ENCODE measurements at places on chromosomes 11 and 22. TPM values are rescaled to one million over a fixed set of nuclear protein-coding genes. Genes with fewer than 3 reads are reported as not detected.
A peak's percentile ranks its signal among the peaks of the same experiment; 100 is the strongest.

PGA4 gene
- 0.44 TPM for polyA plus RNA-seq

RAB30 gene
- 13.9 TPM for polyA plus RNA-seq

DNA sequence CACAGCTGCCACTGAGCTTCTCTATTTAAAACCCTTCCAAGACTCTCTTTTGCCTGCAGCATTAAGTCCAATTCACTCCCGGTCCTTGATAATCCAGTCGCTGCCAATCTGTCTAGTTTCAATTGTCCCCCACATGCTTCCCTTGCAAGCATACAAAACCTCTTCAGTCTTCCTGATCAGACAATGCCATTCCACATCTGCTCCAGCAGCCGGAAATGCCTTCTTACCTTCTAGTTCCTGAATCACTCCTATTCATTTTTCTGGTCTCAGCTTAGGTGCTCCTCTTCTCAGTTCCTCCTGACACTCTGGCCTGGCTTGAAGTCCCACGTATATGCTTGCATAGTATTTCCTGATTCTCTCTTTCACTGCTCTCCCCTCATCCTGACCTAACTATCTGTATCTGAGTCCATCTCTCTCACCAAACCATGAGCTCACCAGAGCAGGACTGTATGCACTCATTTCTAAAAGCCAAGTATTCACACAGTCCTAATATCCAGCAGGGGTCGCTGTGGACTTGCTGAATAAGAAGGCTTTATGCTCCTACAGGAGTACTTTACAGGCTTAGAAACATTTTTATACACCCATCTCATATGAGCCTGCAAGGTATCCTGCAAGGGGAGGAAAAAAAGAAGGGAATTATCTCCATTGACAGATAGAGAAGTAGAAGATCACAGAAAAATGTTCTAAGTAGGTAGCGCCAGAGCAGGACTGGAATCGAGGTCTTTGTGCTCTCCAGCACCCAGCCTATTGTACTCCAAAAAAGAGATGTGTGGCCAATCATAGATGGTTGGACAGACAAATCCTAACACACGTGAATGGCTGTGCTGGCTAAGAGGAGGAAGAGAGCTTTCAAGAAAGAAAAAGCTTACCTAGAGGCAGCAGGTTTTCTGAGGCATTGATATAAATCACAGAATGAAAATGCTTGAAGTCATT lies 19.2 kb downstream of the XRRA1 start:
- peak; percentile 78 for DNase-seq

- peak; percentile 51 for DNase-seq
Observed at GRCh38 chr11:13448876-13449275, 14.1 kb downstream of the BTBD10 start.

DNA sequence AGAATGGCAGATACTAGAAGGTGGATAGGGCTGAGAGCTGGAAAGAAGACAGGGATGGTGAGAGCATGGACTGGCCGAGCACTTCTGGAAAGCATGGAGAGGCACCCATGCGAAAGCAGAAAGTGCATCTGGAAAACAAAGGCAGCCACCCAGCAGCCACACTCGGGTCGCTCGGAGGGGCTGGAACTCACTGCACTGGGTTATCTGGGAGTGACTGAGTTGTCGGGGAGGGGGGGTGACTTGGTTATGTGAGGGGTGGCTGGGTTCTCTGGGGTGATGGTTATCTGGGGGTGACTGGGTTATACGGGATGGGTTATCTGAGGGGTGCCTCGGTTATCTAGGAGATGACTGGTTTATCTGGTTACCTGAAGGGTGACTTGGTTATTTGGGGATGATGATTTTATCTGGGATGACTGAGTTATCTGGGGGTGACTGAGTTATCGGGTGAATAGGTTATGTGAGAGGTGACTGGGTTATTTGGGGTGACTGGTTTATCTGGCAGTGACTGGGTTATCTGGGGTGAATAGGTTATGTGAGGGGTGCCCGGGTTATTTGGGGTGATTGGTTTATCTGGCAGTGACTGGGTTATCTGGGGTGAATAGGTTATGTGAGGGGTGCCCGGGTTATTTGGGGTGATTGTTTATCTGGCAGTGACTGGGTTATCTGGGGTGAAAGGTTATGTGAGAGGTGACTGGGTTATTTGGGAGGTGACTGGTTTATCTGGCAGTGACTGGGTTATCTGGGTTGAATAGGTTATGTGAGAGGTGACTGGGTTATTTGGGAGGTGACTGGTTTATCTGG lies 2.6 kb upstream of the PANX2 start:
- DNase-seq, result no peak

- DNase-seq, result no peak
Observed at GRCh38 chr11:122882189-122882856, at the start of gene JHY. Gene JHY, plus strand, starts transcription at chr11:122882759. Its CDS starts 3,091 bp downstream, at chr11:122885850.

- no peak for DNase-seq
Observed at GRCh38 chr22:17893900-17894535, 119.7 kb upstream of the BID start.

DNA sequence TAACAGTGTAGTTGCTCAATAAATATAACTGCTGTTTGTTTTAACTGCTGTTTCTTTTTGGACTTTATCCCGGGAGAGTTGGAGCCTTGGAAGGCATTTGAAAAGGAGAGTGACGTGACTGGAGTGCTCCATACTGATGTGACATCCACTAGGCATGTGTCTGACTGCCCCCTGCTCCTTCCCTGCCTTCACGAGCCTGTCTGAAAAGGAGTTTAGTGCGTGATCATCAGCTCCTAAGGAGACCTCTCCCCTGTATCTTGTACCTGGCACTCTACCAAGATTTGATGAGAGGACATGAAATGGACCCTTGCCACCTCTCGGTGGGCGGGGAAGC lies 22.9 kb downstream of the ZBTB16 start:
- DNase-seq, result no peak

Data from hindlimb muscle (tissue), 1 donor.